ENCODE measurements at places on chromosomes 6 and 20. TPM values are rescaled to one million over a fixed set of nuclear protein-coding genes. Genes with fewer than 3 reads are reported as not detected.

SLC22A23 gene
- total RNA-seq = 14.9 TPM

DNA sequence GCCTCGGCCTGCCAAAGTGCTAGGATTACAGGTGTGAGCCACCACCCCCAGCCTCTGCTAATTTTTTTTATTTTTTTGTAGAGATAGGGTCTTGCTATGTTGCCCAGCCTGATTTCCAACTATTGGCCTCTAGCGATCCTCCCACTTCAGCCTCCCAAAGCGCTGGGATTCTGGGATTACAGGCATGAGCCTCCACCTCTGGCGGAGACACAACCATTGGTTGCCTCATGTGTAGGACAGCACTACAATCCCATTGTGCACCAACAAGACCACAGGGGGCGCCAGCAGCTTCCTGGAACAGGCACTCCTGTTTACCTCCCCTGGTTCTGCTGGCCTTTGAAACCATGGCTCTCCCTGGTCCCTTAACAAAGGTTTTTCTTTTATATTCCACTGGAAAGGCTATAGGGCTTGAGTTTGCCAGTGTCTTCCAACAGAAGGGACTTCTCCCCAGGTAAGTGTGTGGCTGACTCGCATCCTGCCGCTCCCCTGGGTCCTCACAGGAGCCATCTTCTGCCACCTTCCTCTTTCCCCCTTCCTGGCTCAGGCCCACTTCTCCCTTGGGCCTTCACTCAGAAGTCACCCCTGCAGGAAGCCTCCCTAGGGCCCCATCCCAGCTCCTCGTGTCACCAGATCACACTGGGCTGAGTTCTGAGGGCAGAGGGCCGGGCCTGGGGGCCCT lies 39.2 kb upstream of the TLDC2 start:
- H3K4me1 ChIP-seq = peaks cover 46% of the 10 kb centered on the region
- H3K4me3 ChIP-seq = no peak overlapping the region
- no peaks in the 10 kb centered on the region for H3K36me3 ChIP-seq
- peak; percentile 72 for DNase-seq
- no peaks in the 10 kb centered on the region for H3K27me3 ChIP-seq

SRMS gene
- total RNA-seq = 0.19 TPM

GRCh38 chr6:36248980-36249379 lies 20.9 kb upstream of the PNPLA1 start:
- H3K36me3 ChIP-seq = no peaks in the 10 kb centered on the region
- no peak for DNase-seq
- no peak overlapping the region for H3K27ac ChIP-seq
- H3K4me3 ChIP-seq = no peak overlapping the region
- H3K4me1 ChIP-seq = peaks cover 16% of the 10 kb centered on the region

PRDM1 gene
- 3.5 TPM for total RNA-seq

DNA sequence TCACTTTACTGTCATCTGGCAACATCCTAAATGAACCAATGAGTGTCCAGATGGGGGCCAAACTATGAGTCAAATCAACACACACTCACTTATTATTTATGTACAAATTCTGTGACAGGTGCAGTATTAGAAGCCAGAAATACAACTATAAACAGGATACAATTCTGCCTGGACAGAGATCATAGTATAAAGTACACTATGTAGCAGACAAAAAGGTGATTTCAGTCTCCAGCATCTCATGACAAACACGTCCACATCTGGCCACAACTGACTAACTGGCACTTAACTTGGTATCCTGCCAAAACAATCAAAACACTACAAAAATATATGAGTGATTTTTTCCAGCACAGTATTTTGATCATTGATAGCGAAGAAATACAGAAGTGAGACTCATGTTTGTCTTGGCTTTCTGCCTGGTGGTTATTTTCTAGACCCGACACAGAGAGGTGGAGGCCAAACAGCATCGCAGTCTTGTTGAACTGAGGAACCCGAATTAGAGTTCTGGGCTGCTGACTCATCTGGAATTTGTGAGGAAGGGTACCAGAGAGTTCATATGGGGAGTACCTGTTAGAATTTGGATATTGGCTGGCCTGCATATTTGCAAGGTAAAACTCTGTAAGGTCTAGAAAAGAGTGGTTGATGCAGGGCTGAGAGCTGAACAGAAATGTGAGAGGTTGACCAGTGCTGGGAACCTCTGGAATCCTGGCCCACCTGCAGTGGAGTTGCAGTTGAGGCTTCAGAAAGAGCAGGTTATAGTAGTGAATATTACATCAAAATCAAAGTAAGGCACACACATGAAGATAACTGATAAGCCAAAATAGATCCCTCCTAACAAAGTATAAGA lies 475.2 kb downstream of the PTPRT start:
- H3K36me3 ChIP-seq = no peaks in the 10 kb centered on the region
- H3K27me3 ChIP-seq = no peaks in the 10 kb centered on the region
- no peak overlapping the region for H3K27ac ChIP-seq
- DNase-seq = no peak
- no peaks in the 10 kb centered on the region for H3K4me1 ChIP-seq

- H3K27ac ChIP-seq = no peak overlapping the region
- peaks cover 16% of the 10 kb centered on the region for H3K4me1 ChIP-seq
- no peak for DNase-seq
- no peak overlapping the region for H3K4me3 ChIP-seq
- H3K27me3 ChIP-seq = no peaks in the 10 kb centered on the region
These were observed 930.8 kb downstream of the QKI start for GRCh38 chr6:164345327-164345726.

GRCh38 chr20:10508468-10509251 lies 73.6 kb downstream of the SLX4IP start:
- peak overlapping the region; percentile 71 for H3K27ac ChIP-seq
- H3K27me3 ChIP-seq = no peaks in the 10 kb centered on the region
- H3K36me3 ChIP-seq = no peaks in the 10 kb centered on the region
- H3K4me1 ChIP-seq = peaks cover 56% of the 10 kb centered on the region
- DNase-seq = peak; percentile 58

GRCh38 chr6:116575227-116575626 lies 3.9 kb downstream of the RWDD1 start:
- H3K27me3 ChIP-seq = no peaks in the 10 kb centered on the region
- DNase-seq = no peak
- H3K4me1 ChIP-seq = peaks cover 10% of the 10 kb centered on the region
- H3K4me3 ChIP-seq = no peak overlapping the region
- no peak overlapping the region for H3K27ac ChIP-seq
- H3K36me3 ChIP-seq = no peaks in the 10 kb centered on the region

- no peaks in the 10 kb centered on the region for H3K27me3 ChIP-seq
- H3K36me3 ChIP-seq = no peaks in the 10 kb centered on the region
- DNase-seq = no peak
- no peaks in the 10 kb centered on the region for H3K4me1 ChIP-seq
- no peak overlapping the region for H3K27ac ChIP-seq
- no peak overlapping the region for H3K4me3 ChIP-seq
These were observed 235.1 kb downstream of the CLIC5 start for GRCh38 chr6:45780523-45780922.

MUC21 gene
- total RNA-seq = not detected

- no peak overlapping the region for H3K4me3 ChIP-seq
- peaks cover 7% of the 10 kb centered on the region for H3K4me1 ChIP-seq
- no peak for DNase-seq
- no peak overlapping the region for H3K27ac ChIP-seq
These were observed 183.1 kb downstream of the MOXD1 start for GRCh38 chr6:132218059-132218696.

GRCh38 chr6:92114797-92115196 lies 1304.6 kb downstream of the EPHA7 start:
- no peak overlapping the region for H3K4me3 ChIP-seq
- no peaks in the 10 kb centered on the region for H3K36me3 ChIP-seq
- no peaks in the 10 kb centered on the region for H3K4me1 ChIP-seq

MYH7B gene
- total RNA-seq = 30.2 TPM

EDN1 gene
- 12.8 TPM for total RNA-seq

DNA sequence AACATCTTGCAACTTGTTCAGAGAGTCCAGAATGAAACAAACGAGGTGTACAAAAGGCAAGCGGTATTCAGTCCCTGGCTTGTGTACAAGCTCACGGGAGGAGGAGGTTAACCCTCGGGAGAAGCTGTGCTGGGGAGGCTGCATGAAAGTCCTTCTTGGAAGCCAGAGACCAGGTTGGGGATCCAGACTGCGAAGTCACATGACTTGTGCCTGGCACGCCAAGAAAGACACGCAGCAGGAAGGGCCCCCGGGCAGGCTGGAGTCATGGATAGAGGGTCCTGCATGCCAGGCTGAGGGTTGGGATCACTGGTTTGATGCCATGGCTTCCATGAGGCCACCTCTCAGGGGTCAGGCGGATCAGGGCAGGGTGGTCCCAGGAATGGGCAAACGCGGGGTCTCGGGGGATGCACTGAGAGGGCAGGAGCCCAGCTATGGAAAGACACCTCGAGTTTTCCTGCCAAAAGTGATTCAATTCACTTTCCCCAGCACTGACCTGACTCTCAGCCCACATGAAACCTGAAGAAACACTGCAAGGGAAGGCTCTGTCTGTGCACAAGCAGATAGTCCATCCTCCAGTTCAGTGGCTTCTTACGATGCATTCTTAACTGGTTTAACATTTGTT lies 79.4 kb downstream of the DLL1 start:
- no peak overlapping the region for H3K27ac ChIP-seq
- H3K4me1 ChIP-seq = no peaks in the 10 kb centered on the region
- DNase-seq = no peak

DNA sequence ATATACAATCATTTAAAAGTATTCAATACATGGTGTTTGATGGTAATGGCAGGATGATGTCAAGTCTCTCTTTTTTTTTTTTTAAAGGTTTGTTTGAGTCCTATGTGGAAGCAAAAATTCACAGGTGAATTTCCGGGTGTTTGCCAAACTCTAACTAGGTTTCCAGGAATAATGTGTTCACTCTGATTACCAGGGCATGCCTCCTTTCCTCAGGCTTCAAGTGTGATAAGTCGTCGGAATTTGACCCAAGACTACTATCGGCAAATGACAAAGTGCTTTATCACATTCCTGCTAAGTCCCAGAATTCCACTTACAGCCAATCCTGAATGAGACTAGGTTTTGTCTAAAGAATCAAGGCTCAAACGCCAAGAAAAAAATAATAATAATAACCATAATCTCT lies 7.3 kb downstream of the OARD1 start:
- no peak overlapping the region for H3K27ac ChIP-seq
- no peaks in the 10 kb centered on the region for H3K36me3 ChIP-seq
- no peak for DNase-seq
- H3K4me1 ChIP-seq = peaks cover 7% of the 10 kb centered on the region

DNA sequence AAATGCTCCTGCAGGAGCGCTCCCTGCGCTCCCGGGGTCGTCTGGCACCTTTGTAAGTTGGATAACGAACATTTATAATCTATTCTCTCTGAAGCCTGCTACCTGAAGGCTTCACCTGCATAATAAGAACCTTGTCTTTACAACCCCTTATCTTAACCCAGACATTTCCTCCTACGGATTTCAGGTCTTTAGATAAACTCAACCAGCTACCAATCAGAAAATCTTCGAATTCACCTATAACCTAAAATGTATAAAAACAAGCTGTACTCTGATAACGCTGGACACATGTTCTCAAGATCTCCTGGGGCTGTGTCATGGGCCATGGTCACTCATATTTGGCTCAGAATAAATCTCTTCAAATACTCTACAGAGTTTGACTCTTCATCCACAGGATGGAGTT lies 4.1 kb upstream of the KCNK5 start:
- H3K36me3 ChIP-seq = no peaks in the 10 kb centered on the region
- no peaks in the 10 kb centered on the region for H3K27me3 ChIP-seq
- peaks cover 5% of the 10 kb centered on the region for H3K4me1 ChIP-seq
- H3K4me3 ChIP-seq = no peak overlapping the region

DNA sequence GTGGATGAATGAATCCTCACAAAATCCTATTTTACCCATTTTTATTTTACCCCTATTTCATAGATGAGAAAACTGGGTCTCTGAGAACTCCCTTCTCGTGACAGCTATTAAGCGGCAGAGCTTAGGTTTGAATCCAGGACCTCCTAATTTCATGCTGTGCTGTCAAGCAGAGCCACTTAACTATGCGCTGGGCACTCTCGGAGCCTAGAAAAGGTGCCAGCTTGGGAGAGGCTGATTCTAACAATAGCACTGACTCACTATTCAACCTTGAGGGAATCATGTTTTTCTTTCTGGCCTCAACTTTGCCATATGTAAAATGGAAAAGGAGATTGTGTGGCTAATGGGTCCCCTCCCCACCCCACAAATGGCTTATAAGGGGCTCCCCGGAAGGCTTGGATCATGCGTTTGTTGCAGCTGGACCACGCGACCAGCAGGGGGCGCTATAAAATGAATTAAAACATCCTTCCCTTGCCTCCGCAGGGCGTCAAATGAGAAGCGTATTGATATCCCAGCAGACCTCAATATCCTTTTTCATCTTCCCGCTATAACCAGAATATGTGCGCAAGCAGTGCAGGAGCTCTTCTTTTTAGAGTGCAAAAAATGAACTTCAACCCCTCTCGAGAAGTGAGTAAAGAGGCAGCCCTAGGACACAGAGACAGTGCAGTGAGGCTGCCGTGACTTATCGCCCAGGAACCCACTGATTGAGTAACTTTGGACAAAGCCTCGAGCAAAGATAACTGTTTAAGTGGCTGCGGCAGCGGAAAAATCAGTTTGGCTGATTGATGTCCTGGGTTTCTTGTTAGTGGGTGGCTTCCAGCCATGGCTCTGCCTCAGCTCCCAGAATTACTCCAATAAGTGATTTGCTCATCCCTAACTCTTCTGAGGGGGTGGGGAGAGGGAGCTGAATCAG lies 12.8 kb upstream of the PDYN start:
- no peaks in the 10 kb centered on the region for H3K4me1 ChIP-seq
- no peak overlapping the region for H3K4me3 ChIP-seq
- no peaks in the 10 kb centered on the region for H3K36me3 ChIP-seq
- peak; percentile 56 for DNase-seq

NFATC2 gene
- 6.5 TPM for total RNA-seq

SCAF8 gene
- total RNA-seq = 70.5 TPM

- H3K27me3 ChIP-seq = no peaks in the 10 kb centered on the region
- no peaks in the 10 kb centered on the region for H3K4me1 ChIP-seq
- DNase-seq = no peak
These were observed 501.1 kb downstream of the PTPRT start for GRCh38 chr20:42688576-42688975.

DOP1A gene
- 68.7 TPM for total RNA-seq

GRCh38 chr6:10730254-10730653 lies 7.4 kb downstream of the TMEM14C start:
- no peaks in the 10 kb centered on the region for H3K27me3 ChIP-seq
- H3K4me1 ChIP-seq = peaks cover under 1% of the 10 kb centered on the region
- H3K36me3 ChIP-seq = no peaks in the 10 kb centered on the region
- no peak overlapping the region for H3K27ac ChIP-seq
- no peak overlapping the region for H3K4me3 ChIP-seq
- no peak for DNase-seq

SCRT2 gene
- 0.39 TPM for total RNA-seq

SLC22A1 gene
- total RNA-seq = 1.7 TPM

Measured in testis (tissue), 5 donors.